ENCODE measurements at places on chromosomes 1 and 21. TPM values are rescaled to one million over a fixed set of nuclear protein-coding genes. Genes with fewer than 3 reads are reported as not detected.

DNA sequence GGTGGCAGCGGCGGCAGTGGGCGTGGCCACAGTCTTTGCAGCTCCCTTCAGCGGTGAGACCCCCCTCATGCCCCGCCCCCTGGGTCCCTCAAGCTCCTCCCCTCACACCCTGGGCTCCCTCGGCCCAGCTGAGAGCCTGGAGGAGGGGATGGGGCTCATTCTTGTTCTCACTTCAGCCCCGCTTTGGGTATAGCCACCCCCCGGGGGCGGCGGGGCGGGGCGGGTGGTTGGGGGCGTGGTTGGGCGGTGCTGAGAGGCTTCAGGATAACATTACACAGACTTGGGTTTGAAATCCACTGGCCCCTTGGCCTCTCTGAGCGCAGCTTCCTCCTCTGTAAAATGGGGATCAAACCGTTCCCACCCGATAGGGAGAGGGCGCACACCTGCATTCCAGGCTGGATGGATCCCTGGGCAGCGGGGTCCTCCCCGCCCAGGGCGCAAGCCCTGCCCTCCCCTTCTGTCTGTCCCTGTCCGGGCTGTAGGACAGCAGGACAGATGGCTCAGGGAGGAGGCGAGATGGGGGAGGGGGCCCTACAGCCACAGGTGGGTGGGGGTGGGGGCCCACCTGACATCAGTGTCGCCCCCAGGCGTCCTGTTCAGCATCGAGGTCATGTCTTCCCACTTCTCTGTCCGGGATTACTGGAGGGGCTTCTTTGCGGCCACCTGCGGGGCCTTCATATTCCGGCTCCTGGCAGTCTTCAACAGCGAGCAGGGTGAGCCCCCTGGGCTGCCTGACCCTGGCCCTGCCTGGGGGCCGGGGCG is 5.1 kb downstream of the CLCNKA start:
- H3K4me3 ChIP-seq = no peak overlapping the region
- H3K4me1 ChIP-seq = no peaks in the 10 kb centered on the region
- no peak for DNase-seq
- H3K27ac ChIP-seq = no peak overlapping the region

SLAMF8 gene
- 0.69 TPM for total RNA-seq

GRCh38 chr1:67020304-67020703 is 33.6 kb downstream of the SLC35D1 start:
- no peaks in the 10 kb centered on the region for H3K27me3 ChIP-seq
- no peak overlapping the region for H3K27ac ChIP-seq
- no peak overlapping the region for H3K4me3 ChIP-seq
- peaks cover 9% of the 10 kb centered on the region for H3K4me1 ChIP-seq

DNA sequence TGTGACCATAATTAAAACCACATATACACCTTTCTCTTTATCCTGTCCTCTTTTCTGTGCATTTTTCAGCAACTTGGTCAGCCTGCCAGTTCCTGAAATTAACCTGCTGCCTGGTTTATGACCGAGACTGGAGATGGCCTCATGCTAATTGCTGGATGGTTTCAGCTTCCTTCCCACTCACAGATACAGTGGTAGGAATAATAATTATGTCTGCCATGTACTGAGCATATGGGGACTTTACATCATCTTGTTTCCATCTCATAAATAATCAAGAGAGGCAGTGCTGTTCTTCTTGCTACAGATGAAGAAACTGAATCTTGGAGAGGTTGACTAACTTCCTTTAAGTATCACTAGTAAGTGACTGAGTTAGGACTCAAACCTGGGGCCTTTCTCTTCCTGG is 148.2 kb downstream of the NOS1AP start:
- H3K27ac ChIP-seq = no peak overlapping the region
- DNase-seq = no peak
- H3K36me3 ChIP-seq = no peaks in the 10 kb centered on the region

- peak overlapping the region; percentile 89 for H3K4me3 ChIP-seq
- H3K4me1 ChIP-seq = peaks cover 59% of the 10 kb centered on the region
These were observed 859 bp downstream of the IFFO2 start for GRCh38 chr1:18955441-18956192.

C4BPA gene
- not detected for total RNA-seq

GRCh38 chr1:164786980-164787833 is 228.2 kb downstream of the PBX1 start:
- no peak overlapping the region for H3K27ac ChIP-seq
- no peak overlapping the region for H3K4me3 ChIP-seq
- DNase-seq = peak; percentile 22
- H3K27me3 ChIP-seq = peaks cover 4% of the 10 kb centered on the region
- H3K4me1 ChIP-seq = peaks cover 6% of the 10 kb centered on the region

CRP gene
- not detected for total RNA-seq

DNA sequence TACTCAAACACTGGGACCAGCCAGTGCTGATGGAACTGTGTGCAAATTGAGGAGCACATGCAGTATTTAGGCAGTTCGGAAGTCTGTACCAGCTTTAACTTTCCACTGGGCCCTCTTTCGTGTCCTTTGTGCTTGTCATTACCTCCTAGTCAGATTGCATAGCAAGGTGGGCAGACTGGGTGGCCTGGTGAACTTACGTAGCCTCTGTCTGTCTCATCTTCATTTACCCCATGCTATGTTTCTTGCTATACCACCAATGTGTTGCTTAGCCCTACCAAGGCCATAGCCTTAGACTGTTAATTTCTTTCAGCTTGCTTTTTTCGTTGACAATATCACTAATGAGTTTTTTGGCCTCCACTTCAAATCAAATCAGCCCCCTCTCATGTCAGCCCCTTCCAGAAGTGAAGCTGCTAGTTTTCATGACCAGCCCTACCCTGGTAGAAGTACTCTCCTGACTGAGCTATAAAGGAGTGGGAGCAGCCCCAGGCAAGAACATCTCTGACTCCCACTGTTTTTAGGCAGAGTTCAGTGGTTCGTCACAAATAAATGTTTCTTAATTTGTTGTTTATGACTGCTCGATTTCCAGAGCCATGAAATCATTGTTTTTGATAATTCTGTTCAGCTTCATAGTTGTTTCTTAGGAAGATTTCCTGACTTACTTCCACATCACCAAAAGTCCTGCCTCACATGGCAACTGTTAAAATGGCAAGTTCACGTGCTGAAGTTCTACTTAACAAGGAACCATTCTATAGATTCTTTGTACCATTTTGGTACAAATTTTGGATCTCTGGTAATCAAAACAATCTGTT is 19.3 kb downstream of the PRKACB start:
- H3K36me3 ChIP-seq = no peaks in the 10 kb centered on the region
- H3K27me3 ChIP-seq = no peaks in the 10 kb centered on the region
- peaks cover 26% of the 10 kb centered on the region for H3K4me1 ChIP-seq
- no peak for DNase-seq
- no peak overlapping the region for H3K4me3 ChIP-seq

DNA sequence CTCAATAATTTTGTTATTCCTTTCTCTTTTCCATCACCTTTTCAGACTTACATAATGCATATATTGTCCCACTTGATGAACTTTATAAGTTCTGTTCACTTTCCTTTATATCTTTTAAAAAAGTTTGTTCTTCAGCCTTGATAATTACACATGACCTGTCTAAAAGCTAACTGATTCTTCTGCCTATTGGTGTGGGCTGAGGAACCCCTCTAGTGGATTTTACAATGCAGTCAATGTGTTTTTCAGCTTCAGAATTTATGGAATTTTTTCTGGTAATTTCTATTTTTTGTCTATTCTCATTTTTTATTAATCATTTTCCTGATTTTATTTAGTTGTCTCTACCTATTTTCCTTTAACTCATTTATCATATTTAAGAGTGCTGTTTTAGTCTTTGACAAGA is 7.5 kb downstream of the MNDA start:
- no peak for DNase-seq
- H3K27ac ChIP-seq = no peak overlapping the region
- no peaks in the 10 kb centered on the region for H3K36me3 ChIP-seq

- no peak for DNase-seq
- H3K4me3 ChIP-seq = no peak overlapping the region
- H3K36me3 ChIP-seq = no peaks in the 10 kb centered on the region
These were observed 856 bp downstream of the OR6K3 start for GRCh38 chr1:158719664-158720063.

PADI1 gene
- not detected for total RNA-seq

CCDC27 gene
- not detected for total RNA-seq

DNA sequence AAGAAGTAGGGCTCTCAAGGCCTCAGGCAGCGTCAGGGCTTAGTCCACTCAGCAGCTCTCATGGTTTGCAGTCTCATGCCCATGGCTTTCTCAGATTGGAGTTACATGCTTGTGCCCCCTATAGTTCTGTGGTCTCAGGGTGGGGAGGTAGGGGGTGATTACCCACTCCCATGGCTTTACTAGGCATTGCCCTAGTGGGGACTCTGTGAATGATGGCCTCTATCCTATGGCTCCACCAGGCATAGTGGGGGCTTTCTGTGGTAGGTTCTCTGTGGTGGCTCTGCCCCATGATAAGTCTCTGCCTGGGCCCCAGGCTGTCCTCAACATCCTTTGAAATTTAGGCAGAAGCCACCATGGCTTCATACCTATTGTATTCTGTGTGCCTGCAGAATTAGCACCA is 48.9 kb downstream of the MSH4 start:
- H3K4me1 ChIP-seq = no peaks in the 10 kb centered on the region
- no peak for DNase-seq
- no peak overlapping the region for H3K27ac ChIP-seq
- H3K36me3 ChIP-seq = no peaks in the 10 kb centered on the region

DNA sequence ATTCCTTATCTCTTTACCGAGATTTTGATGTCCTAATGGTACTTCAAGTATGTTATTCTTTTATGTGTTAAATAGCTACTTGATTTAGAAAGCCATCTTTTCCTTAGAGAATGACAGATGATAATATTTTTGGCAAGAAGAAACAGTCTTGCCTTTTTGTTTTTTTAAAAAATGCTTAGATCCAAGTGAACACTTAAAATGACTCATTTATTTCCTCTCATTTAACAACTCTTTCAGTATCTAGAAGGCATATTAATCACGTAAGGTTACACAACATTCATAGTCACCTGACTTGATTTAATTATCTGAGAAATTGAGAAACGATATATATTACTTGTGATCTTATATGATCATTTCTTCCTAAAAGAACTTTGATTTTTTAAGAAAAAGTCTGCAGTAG is 52.4 kb downstream of the SUCO start:
- H3K27ac ChIP-seq = no peak overlapping the region
- no peak overlapping the region for H3K4me3 ChIP-seq
- H3K4me1 ChIP-seq = peaks cover 26% of the 10 kb centered on the region

DNA sequence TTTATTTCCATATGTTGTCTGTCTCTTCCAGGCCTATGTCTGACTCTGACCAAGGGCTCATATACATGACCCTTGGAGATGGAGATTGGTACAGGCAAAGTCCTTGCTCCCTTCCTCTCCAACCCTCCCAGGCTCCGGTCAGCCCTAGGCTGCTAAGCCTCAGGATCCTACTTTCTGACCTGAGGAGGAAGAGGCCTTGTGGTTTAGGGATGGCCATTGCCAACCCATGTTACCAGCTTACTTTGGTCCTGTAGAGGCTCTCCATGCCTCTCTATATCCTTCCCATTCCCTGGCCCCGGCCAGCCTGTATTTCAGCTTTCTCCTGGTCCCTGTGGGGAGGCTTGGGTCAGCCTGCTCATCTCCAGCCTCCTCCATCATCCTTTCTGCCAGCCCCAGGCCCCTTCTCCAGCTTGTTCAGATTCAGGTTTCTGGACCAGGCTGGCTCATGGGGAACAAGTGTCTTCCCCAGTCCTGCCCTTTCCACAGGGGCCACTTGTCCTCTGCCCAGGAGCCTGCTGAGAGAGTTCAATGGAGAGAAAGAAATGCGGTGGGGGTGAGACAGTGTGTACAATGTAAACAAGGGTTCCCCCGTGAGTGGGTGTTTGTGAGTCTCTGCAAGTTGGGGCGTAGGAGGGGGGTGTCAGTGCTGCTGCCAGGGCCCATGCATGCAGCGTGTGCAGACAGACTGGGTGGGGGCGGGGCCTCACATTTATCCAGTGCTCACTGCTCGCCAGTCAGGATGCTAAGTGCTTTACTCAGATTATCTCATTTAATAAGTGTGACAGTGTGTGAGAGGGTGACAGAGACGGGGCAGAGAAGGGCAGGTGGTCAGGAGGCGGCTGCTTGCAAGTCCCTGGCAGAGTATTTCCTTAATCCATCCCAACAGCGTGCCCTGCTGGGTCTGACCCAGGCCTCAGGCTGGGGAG is 31.3 kb upstream of the FOXO6 start:
- peaks cover 5% of the 10 kb centered on the region for H3K4me1 ChIP-seq
- H3K27ac ChIP-seq = no peak overlapping the region
- no peak for DNase-seq
- peaks cover 6% of the 10 kb centered on the region for H3K27me3 ChIP-seq
- no peak overlapping the region for H3K4me3 ChIP-seq
- peaks cover 3% of the 10 kb centered on the region for H3K36me3 ChIP-seq

RGS13 gene
- not detected for total RNA-seq

SLFNL1 gene
- total RNA-seq = not detected

DNA sequence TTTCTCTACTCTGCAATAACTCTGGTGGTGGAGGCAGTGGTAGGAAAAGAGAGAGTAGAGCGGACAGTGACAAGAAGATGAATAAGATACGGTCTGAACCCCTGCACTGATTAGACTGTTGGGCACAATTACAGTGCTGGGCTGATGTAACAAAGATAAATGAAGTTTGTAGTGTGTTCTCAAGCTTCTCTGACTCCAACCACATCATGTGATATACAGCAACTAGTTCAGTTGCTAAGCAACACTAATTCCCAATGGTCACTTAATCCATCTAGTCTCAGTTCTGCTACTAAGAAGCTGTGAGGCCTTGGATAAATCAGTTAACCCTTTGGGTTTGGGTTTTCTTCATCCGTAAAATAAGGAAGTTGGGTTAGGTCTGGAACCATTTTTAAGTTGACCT is 17.3 kb downstream of the DDR2 start:
- no peaks in the 10 kb centered on the region for H3K36me3 ChIP-seq
- DNase-seq = no peak
- no peak overlapping the region for H3K27ac ChIP-seq
- no peaks in the 10 kb centered on the region for H3K4me1 ChIP-seq
- peaks cover 8% of the 10 kb centered on the region for H3K27me3 ChIP-seq

GPR137B gene
- total RNA-seq = 10.5 TPM

GRCh38 chr1:167924543-167925231 is 10.8 kb upstream of the ADCY10 start:
- no peaks in the 10 kb centered on the region for H3K27me3 ChIP-seq
- H3K4me3 ChIP-seq = no peak overlapping the region
- H3K4me1 ChIP-seq = no peaks in the 10 kb centered on the region

Data from activated T-helper 1 cell treated with anti-CD3 and anti-CD28 coated beads, Interleukin-12 subunit alpha, Interleukin-12 subunit beta, Interleukin-2, Interleukin-4 antibody, amounts not matched to agents 30 ng/mL and 10 ng/mL and 1 ng/mL, durations not matched to agents 14 hours and 24 hours and 36 hours (primary cell).